Activated T-helper 1 cell treated with anti-CD3 and anti-CD28 coated beads, Interleukin-2, amount 50 U/mL, for 16 hours (primary cell): ENCODE measurements at places on chromosomes 16 and 17.

- DNase-seq = no peak
These were observed 34.7 kb downstream of the CDRT15 start for GRCh38 chr17:14201988-14202380.

- no peak for DNase-seq
These were observed 980 bp downstream of the TBC1D10B start for GRCh38 chr16:30369091-30369937.

GRCh38 chr17:82170412-82170961, 42.2 kb downstream of the CCDC57 start:
- DNase-seq = no peak

DNA sequence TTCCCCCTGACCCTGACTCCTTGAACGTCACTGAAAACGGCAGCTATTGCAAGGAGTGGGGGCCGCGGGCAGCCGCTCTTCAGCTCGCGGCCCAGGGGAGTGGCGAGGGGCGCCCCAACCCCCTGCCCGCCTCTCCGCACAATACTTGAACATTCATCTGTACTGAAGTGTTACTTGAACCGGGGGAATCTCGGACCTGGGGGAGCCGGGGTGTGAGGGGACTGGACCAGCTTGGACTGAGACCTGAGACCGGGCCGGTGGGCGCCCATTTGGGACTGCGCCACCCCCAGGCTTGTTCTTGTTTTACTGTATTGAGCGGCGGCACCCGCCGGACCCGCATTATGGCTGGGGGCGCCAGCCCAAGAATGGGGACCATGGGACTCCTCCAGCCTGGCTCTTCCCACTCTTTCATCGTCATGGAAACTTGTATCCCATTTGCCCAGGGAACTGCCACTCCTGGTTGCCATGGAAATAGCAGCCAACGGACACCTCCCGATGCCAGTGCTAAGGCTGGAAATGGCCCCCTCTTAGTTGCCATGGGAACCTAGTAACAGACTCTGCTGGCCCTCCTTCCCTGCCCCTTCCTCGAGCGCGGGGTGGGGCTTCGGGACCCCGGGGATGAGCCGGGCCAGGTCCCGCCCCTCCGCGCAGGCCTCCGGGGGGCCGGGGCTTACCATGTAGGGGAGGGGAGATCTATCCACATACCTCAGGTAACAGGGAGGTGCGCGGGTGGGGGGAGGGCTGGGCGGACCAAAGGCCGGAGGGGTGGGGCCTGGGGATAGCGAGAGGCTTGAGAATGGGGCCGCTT, 805 bp upstream of the ORAI3 start:
- DNase-seq = no peak

- no peak for DNase-seq
These were observed 30.7 kb downstream of the PIMREG start for GRCh38 chr17:6474906-6475305.

- no peak for DNase-seq
These were observed 20.1 kb downstream of the CD7 start for GRCh38 chr17:82297280-82297713.

DNA sequence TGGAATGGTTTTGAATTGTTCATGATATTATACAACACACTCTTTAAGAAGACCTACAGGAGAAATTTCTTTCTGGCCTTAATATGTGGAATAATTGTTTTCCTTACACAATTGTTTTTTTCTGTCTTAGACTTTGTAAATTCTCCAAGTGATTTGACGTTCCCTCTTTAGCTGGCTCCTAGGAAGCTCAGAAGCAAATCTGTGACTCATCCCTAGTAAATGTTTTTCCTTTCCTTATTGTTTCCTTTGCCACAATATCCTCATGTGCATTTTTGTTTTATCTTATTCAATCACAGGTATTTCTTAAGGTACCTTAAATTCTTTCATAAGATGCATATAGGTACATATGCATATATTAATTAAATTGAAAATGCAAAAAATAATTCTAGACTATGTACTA, 13.5 kb downstream of the KIAA0753 start:
- no peak for DNase-seq

GRCh38 chr17:28141773-28142172, 99.3 kb downstream of the NLK start:
- DNase-seq = no peak

DNA sequence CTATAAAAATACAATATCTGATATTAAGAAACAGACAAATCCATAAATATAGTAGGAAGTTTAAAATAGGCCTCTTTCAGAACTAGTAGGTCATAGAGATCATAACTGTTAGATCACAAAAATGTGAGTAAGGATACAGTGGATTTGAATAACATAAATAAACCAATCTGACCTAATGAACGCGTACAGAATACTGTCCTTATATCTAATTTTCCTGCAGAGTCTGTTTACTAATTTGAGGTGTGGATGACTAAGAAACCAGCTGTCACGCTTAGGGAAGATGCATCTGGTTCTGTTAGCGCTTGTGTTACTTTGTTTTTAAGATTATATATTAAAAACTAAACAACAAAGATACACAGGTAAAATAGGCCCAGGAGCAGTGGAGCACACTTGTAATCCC, 14.8 kb downstream of the CPD start:
- DNase-seq = no peak

GRCh38 chr16:88940862-88941817, 35.9 kb downstream of the CBFA2T3 start:
- DNase-seq = no peak

GRCh38 chr17:27650836-27651235, 19.8 kb downstream of the LGALS9 start:
- no peak for DNase-seq

GRCh38 chr16:78823027-78823426, 723.6 kb downstream of the WWOX start:
- no peak for DNase-seq

GRCh38 chr17:36942631-36943125, 5.4 kb downstream of the LHX1 start:
- DNase-seq = no peak

GRCh38 chr16:84881702-84882521, 62.1 kb downstream of the CRISPLD2 start:
- no peak for DNase-seq

DNA sequence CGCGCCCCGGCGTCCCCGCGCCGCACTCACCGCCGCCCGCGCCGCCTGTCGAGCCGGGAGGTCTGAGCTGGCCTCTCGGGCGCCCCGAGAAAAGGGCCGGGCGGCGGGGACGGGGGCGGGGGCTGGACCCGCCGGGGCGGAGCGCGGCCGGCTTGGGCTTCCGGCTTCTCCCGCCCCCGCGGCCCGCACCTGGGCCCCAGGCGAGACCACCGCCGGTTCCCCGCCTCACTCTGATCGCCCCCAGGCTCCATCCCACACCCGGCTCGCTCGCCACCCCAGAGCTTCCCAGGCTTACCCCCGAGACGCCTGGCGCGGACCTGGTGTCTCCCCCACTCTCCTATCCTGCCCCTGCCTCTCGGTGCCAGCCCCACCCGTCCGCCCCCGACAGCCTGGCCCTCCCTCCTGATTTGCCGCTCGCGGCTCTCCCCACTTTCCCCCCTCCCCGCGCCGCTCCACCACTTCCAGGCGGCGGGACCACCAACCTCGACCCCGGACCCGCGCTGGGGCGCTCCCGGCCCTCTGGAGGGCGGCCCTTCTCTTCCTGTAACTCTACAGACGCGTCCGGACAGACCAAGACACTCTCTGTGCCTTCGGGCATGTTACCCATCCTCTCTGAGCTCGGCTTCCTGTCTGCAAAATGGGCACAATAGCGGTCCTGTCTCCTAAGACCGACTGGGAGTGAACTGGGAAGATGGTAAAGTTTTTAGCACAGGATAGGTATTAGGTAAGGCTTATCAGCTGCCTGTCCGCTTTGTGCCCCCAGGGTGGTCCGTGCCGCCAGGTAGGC, at the start of gene LITAF:
Gene LITAF (minus strand): TSS at position 64 of the 787 bp plus-strand sequence. CDS start 30,189 bp downstream, outside the sequence.
- DNase-seq = peak; percentile 29

DNA sequence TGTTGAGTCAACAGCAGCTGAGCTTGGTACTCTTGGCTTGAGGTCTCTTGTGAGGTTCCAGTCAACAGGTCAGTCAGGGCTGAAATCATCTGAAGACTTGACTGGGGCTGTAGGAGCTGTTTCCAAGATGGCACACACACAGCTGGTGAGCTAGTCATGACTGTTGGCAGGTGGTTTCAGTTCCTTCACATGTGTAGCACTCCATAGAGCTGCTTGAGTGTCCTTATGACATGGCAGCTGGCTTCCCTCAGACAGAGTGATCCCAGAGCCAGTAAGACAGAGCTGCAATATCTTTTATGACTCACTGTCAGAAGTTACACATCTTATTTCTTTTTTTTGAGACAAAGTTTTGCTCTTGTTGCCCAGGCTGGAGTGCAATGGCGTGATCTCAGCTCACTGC, 19.5 kb upstream of the GAS7 start:
- DNase-seq = no peak

DNA sequence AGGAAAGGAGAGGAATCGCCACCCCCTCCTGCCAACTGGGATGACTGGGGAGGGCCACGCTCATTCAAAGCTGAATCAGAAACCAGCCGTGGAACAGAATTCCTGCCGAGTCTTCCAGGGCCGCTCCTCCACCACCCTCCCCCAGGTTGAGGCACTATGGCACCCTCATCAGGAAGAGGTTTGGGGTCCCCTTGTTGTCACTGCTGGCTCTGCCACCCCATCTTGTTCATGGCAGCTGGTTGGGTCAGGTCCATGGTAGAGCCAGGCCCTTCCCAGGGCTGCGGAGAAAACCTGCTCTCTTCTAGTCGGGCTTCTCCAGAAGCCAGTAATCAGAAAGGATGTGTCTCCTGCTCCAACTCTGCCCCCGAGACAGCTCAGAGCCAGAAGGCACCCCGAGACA, 41.8 kb downstream of the KCNJ12 start:
- no peak for DNase-seq

DNA sequence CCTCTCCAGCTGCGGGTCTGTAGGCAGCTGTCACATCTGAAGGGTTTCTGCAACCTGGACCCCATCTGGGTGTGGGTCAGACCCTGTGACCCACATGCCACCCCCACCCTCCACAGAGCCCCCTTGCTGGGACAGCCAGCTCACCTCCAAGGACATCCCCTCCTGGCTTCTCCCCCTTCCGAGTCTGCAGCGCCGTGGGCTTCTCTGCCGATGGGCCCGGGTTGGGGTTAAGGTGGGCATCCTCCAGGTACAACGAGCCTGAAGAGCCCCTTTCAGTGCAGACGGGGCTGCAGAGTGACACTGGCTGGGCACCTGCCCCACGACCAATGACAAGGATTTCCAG, 28.9 kb downstream of the OR1D5 start:
- no peak for DNase-seq

DNA sequence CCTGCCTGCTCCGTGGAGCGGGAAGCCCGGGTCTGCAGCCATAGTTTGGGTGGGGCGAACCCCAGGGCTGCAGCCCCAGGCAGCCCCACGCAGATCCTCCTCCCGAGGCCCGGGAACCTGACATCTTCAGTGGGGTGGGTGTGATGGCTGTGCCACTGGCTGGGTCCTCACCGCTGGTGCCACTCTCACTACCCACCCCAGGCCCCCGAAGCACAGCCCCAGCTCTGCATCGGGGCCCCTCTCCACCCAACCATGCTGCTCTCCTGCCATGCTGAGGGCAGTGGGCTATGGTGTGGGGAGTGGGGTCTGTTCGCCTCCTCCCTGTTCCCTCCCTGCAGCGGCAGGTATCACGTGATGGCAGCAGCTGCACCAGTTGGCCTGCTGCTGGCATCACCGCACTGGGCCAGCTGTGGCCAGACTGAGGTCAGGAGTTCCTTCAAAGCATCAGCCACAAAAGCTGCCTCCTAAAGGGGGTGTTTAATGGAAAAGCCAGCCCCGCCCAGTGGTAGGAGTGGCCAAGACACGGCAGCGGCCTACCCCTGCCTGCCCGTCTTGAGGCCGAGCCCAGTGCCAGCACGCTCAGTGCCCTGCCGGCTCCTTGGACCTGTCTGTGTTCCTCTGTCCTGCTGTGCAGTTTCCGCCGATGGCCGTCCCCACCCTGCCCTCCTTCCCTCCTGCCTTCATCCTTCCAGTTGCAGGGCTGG, 10.8 kb downstream of the KCTD5 start:
- DNase-seq = no peak

DNA sequence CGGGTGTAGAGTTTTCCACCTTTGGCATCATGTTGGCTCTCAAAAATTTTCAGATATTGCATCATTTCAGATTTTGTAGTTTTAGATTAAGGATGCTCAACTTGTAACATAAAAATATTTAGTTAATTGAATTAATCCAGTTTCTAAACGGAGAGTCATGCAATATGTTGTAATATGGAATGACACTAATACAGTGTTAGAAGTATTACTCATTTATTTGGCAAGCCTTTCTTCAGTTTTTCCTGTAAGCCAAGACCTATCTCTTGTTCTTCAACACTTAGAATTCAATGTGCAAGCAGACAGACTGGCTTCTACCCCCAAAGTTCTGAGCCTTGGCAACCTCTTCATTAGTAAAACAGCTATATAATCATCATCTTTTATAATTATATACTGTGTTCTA, 985.0 kb upstream of the GOT2 start:
- no peak for DNase-seq

DNA sequence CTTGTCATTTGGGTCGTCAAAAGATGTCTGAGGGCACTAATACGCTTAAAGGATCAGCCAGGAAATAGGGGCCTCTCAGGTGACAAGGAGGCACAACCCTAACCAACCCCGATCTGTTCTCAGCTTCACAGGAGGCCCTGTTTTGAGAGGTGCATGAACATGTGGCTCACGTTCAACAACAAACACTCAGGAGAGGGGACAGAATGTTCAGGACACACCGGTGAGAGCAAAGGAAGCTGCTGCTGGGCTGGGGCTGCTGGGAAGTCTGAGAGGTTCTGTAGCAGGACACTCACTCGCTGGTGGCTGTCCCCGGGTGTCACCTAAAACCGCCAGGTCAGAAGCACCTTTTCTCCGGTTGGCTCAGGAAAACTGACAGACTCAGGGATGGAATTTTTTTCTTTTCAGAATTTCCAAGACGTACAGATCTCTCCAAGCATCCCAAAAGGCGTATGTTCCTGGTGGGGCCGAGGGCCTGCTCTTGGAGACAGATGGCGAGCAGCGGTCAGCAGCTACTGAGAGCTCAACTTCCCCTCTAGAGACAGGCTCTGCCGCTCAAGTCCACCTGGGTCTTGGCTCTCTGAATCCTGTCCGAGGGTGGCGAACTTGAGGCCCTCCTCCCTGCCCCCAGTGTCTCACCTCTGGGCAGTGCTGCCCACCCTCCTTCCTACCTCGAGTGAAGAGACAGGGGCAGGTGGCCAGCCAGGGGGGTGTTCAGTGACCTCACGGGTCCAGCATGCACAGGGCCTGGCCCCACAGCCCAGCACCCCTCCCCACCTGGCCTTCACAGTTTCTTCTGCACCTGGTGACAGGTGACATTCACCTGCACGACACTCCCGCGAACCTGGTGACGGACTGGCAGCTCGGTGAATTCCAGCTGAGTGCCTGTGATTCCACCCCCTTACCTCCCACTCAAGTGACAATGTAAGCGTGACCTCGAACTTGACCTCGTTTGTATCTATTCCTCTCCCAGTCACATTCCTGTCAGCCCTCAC, 22.9 kb downstream of the CLUH start:
- DNase-seq = no peak

- no peak for DNase-seq
These were observed 514.4 kb upstream of the SALL1 start for GRCh38 chr16:51665436-51665998.
